T-cell (primary cell): ENCODE measurements at places on chromosomes 6 and 20. TPM values are rescaled to one million over a fixed set of nuclear protein-coding genes. Genes with fewer than 3 reads are reported as not detected.
A peak's percentile ranks its signal among the peaks of the same experiment; 100 is the strongest.

DNA sequence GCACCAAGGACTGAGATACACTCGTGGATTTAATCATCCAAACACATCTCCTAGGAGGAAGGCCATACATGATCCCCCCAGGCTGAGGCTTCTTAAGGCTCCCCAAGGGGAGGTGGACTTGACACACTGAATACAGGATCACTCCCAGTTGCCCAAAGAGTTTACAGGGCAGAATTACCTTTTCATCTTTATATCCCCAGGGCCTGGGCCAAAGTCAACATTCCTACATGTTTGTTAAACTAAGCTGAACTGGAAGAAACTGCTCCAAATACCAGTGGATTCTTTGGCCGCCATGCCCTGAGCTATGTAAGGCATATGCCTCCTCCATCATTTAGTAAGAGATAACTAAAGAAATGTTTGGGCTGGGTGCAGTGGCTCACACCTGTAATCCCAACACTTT lies 22.2 kb upstream of the SERPINB1 start:
- no peak for DNase-seq

- peak; percentile 34 for DNase-seq
These were observed 805 bp upstream of the STX16 start for GRCh38 chr20:58650181-58650775.

GRCh38 chr20:18496042-18496441 lies 983 bp downstream of the RBBP9 start:
- no peak for DNase-seq

Gene ANKRD6
- total RNA-seq = 6.7 TPM
